ENCODE measurements at places on chromosomes 3 and 15. TPM values are rescaled to one million over a fixed set of nuclear protein-coding genes. Genes with fewer than 3 reads are reported as not detected.

Gene PPIP5K1
- 24.3 TPM for total RNA-seq

Gene OXTR
- total RNA-seq: 0.65 TPM

Gene EAF1
- 30.6 TPM for total RNA-seq

Gene PPP2R3A
- total RNA-seq: 0.04 TPM

Gene POLQ
- total RNA-seq: 32.1 TPM

Gene THAP10
- total RNA-seq: not detected

Gene GMNC
- total RNA-seq: not detected

Gene CFAP92
- not detected for total RNA-seq

Gene CADM2
- total RNA-seq: not detected

Gene PCOLCE2
- total RNA-seq: not detected

Gene STAG1
- total RNA-seq: 45.7 TPM

Gene STRIT1
- not detected for total RNA-seq

Gene RGMA
- 0.15 TPM for total RNA-seq

Gene WNT7A
- total RNA-seq: 0.29 TPM

Gene MLF1
- total RNA-seq: 0.87 TPM

Gene RPL15
- 1,598 TPM for total RNA-seq

Gene NCKIPSD
- 42.6 TPM for total RNA-seq

Gene CCK
- not detected for total RNA-seq

Gene RPS17
- total RNA-seq: 1,976 TPM

Gene FOXB1
- 0.54 TPM for total RNA-seq

Gene CRBN
- total RNA-seq: 69.7 TPM

- DNase-seq: peak; percentile 32
These were observed 105.5 kb downstream of the SEMA5B start for GRCh38 chr3:122921791-122922651.

- DNase-seq: no peak
These were observed 1.7 kb downstream of the SPCS1 start for GRCh38 chr3:52707585-52707984.

DNA sequence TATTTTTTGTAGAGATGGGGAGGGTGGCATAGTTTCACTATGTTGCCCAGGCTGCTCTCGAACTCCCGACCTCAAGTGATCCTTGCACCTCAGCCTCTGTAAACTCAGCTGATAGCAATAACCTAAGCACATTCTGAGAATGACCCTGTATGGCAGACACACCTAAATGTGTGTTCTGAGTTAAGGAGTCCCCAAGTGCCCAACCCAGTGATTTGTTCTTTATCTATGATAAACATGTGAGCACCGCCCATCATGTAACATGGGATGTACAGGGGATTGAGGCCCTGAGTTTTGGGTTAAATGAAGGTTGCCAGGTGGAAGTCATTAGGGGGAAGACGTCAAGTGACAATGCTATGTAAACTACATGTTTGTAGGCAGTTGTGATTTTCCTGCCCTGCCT, 5.7 kb downstream of the NCEH1 start:
- no peak for DNase-seq

DNA sequence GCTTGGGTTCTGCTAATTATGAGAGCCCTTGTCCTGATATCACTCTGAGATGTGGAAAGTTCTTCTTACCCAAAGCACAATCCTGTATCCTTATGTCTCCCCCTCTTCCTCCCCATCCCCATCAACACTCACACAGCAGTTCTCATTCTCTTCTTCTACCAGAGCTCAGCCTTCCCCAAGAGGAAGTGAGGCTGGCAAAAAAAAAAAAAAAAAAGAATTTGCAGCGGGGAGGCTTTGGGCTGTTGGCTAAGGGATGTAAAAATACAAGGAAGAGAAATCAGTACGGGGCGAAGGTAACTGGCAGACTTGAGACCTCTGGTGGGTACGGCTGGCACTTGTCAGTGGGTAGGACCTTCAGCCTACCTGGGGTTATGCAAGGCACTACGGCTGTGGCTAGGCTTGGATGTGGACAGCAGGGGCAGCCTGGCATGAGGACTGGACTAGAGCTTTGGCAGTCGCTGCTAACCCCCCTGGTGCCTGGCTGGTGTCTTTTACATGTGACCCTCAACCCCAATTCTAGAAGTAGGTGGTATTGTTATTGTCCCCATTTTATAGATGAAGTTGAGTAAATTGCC, 5.4 kb downstream of the VIPR1 start:
- no peak for DNase-seq

GRCh38 chr15:101045236-101045646, 126.1 kb downstream of the LRRK1 start:
- DNase-seq: no peak

GRCh38 chr15:80121546-80121945, 31.3 kb upstream of the FAH start:
- DNase-seq: no peak

- no peak for DNase-seq
These were observed 10.1 kb downstream of the GOLIM4 start for GRCh38 chr3:168085491-168086119.

DNA sequence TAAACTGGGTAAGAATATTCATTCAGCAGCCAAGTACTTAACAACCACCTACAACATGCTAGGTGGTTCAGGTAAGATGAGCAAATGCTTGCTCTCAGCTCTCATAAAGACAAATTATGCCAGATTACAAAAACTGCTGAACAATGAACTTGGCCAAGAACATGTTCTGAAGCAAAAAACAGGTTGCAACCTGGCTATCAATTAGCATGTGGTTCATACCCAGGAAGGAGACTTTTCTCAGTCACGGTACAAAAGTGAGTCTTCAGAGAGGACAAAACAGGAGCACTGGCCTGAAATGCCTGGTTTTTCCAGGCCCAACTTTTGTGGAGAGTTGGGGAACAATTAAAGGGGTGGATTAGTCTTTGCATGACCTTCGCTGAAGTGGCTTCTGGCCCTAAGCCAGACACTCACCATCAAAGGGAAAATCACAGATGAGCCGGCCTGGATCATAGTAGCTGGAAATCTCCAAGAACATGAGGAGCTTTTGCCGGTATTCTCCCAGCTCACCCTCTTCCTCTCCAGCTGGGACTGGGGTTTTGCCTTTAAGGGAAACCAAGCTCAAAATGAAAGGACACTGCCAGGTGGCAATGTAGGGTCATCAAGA, 7.6 kb upstream of the PLA2G4F start:
- no peak for DNase-seq

- no peak for DNase-seq
These were observed 268.9 kb upstream of the LYSMD4 start for GRCh38 chr15:100002086-100002620.

- DNase-seq: no peak
These were observed 112.1 kb downstream of the IQSEC1 start for GRCh38 chr3:12961007-12961696.

DNA sequence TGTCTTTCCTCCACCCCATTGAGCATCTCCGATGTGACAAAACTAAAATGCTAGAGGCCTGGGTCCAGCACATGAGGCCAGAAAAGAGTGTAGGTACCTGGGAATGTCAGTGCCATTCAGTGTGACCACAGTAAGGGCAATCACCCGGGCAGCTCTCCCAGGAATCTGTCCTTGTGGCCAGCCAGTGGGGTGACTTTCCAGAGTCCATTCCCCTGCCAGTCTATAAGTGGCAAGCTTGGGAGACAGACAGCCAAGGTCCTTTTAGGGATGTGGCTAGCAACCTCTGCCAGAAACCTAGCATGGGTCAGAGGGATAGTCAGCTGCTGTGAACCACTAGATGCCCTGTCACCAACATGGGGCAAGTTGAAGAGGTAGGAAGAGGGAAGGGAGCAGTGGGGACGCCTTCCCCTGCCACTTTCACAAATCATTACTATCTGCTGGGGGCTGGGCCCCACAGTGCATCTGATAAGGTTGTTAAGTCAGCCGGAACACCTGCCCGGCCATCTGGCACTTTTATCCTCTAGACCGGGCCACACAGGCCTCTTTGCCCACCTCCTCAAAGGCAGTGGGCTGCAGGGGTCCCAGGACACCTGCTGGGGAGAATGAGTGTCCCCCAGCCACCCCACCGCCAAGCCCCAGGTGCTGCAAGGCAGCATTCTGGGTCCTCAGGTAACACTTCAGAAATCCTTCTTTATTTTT, 24.8 kb upstream of the DET1 start:
- no peak for DNase-seq

DNA sequence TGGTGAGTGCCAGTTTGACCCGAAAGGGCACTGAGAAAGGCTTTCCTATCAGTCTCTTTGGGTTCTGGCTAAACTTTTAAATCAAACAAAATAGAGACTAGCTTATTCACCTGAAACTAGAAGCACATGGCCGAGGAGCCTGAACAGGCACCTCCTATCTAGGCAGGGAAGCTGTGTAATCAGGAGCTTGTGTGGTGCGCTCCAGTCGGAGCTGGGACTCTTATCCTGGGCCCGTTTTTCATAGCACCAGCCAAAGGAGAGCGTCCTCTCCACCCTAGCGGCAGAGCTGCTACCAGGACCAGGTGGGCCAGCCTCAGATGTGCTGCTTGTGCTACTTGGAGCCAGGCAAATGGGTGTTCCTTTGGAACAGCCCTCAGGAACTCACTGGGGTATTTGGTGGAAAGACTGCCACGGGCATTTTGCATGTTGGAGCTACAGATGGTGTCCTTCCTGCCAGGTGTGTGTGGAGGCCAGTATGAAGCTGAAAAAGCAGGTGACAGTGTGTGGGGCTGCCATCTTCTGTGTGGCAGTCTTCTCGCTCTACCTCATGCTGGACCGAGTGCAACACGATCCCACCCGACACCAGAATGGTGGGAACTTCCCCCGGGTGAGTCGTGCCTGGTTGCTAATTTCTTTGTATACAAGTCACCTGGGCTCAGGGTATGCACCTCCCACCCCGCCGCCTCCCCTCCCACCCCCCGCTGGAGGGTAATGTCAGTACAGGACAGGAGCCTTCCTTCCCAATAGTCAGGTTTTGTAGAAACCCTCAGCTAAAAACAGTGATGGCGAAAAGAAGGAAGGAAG, 833 bp downstream of the MAN2A2 start:
- no peak for DNase-seq

- DNase-seq: no peak
These were observed 607.4 kb downstream of the ROBO1 start for GRCh38 chr3:79160421-79160820.

GRCh38 chr3:185051801-185052200, 101.1 kb downstream of the C3orf70 start:
- no peak for DNase-seq

DNA sequence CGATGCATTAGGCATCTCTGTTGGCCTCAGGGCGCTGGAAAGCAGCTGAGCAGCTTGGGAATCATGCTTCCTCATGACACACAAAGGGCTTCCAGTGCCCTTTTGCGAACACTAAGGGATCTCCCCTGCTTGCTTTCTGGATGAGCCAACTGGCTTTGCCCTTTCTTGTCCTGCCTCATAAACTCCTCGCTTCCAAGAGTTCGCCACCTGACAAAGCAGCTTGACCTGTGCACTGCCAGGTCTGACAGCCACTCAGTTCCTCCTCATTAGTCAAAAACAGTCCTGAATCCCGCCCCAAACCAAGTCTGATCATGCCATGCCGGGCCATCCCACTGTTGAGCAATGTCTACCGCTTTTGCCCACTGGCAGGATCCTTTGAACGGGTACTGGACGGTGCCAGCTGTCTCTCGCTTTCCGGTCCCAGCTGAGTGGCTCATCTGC, 265.4 kb upstream of the LYSMD4 start:
- DNase-seq: no peak

DNA sequence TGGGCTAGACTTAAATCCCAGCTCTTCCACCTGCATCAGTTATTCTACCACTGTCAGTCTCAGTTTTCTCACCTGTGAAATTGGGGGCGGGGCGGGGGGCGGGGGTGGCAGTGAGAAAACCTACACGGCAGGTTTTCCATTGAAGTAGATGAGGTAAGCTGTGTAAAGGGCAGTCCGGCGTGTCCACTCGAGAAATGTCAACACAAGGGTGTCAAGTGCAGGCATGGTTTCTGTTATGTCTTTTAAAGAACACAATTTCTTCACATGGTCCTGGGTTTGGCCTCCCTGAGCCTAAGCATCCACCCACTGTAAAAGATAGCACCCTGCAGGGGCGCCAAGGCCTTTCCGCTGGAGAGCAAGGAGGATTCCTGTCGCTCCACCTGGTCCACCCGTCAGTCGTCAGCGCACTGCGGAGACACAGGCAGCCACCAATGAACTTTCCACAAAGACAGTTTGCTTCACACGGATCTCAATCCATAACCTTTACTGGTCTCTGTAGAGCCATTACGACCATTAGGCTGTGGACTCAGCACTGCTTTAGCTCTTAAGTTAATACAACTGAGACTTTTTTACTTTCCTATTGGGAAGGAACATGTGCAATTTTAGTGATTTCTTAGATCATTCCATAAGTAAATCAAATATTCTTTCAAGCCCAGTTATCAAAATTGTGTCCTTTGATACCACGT, 99.5 kb upstream of the FOXB1 start:
- no peak for DNase-seq

DNA sequence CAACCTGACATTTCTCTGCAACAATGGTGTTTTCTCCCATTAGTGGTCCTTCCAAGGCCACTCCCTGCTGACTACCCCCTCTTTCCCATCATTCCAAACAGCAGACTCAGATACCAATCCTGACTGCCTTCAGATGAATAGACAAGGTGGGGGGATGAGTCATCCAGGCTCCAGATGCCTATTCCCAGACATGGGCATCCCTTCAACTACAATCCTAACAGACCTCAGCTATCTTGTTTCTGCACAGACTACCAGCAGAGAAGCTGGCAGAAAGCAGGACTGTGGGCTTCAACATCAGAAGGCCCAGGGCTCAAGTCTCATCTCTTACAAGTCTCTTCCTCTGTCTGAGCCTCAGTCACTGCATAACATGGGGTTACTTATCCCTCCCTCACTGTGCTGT, 2.2 kb downstream of the RBP1 start:
- DNase-seq: no peak

DNA sequence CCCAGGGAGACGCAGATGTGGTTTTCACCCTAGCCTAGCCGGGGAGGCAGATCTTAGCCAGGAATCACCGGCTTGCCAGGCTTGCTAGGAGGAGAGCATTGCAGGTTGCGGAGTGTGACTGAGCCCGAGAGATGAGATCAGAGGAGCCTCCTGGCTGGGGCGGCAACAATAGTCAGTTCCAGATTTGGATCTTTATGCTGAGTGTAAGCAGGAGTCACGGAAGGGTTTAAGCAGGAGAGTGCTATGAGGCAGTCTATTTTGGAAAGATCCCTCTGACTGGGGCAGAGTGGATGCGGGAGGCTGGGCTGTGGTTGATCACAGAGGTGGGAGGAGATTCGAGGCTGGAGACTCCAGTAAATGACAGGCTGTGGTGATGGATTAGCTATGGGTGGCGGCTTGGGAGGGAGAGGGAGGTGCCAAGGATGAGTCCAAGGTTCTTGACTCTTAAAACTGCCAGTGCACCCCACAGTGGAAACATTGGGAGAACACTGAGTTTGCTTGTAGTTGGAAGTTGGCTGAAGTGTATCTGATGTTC, 10.4 kb upstream of the BAHD1 start:
- no peak for DNase-seq

DNA sequence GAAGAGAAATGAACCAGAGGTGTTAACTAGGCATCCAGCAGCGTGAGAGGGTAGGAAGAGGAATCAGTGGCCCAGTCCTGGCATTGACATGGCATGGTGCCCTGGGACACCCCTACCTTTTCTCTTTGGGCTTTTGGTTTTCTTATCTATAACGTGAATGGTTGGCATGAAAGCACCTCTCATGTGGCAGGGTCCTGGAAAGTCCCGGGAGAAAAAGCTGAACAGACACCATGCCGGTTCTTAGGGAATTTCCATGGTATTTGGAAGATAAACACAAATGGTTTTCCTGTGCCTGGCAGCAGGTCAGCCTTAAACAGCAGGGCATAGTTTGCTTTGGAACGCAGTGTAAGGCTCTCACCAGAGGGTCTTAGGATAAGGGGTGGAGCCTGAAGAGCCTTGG, 15.4 kb downstream of the ARNT2 start:
- DNase-seq: no peak

Measured in activated CD4-positive, alpha-beta T cell treated with anti-CD3 and anti-CD28 coated beads, Interleukin-2, amount 10 ng/mL, durations not matched to agents 7 days and 5 days (primary cell).